ENCODE measurements at places on chromosomes 13 and 19.
A peak's percentile ranks its signal among the peaks of the same experiment; 100 is the strongest.

DNA sequence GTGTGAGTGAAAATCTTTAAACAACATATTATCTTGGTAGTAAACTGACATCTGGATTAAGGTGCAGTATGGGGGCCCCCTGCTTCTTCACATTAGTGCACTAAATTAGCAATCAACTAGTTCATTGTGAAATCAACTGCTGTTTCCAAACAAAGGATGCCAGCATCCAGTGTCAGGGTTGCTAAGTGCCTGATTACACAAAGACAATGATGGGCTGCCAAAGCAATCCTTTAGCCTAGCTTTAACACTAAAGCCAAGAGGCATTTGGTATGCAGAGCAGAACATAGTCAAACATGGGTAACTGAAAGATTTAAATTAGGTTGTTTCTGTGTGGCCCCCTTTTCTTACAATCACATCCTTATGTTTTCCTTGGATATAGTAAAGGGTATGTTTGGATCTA, 543.1 kb upstream of the SLITRK5 start:
- DNase-seq = no peak

DNA sequence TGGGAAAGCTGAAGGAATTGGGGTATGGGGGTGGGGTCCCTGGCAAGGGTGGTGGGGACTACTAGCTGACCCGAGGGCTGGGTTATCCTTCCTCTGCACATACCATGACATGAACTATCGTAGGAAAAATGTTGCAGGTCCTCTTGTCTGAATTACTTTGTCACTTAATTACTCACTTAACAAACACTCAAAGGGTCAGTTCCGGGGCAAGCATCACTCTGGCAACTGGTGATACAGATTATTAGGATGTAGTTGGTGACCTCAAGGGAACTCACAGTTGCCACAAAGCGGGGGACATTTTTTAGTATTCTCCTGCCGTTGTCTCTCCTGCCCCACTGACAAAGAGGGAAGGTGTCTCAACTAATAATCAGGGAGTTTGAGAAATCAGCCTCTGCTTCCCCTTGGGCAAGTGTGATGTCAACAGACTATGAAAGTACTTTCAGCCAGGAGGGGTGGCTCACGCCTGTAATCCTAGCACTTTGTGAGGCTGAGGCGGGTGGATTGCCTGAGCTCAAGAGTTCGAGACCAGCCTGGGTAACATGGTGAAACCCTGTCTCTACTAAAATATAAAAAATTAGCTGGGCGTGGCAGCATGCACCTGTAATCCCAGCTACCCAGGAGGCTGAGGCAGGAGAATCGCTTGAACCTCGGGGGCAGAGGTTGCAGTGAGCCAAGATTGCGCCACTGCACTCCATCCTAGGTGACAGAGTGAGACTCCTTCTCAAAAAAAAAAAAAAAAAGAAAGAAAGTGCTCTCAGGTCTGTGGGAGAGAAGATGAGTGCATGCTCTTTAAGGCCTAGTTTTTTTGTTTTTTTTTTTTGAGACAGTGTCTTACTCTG, 10.3 kb downstream of the DNAJB1 start:
- no peak for DNase-seq

DNA sequence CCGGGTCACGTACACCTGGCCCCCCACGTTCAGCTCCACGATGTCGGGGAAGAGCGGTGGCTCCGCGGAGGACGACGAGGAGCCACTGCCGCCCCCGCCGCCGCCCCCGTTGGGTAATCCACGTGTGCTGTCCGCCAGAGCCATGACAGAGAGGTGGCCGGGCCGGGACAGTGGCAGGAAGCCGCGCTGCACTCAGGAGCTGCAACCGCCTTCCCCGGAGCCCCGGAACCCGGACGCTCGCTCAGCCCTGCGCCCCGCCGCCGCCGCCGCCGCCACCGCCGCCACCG, 257 bp downstream of the KCTD12 start:
- DNase-seq = no peak

- peak; percentile 65 for DNase-seq
These were observed 565 bp upstream of the ZFP30 start for GRCh38 chr19:37655689-37656371.

- DNase-seq = no peak
These were observed 88.9 kb downstream of the SLC25A15 start for GRCh38 chr13:40878321-40878720.

DNA sequence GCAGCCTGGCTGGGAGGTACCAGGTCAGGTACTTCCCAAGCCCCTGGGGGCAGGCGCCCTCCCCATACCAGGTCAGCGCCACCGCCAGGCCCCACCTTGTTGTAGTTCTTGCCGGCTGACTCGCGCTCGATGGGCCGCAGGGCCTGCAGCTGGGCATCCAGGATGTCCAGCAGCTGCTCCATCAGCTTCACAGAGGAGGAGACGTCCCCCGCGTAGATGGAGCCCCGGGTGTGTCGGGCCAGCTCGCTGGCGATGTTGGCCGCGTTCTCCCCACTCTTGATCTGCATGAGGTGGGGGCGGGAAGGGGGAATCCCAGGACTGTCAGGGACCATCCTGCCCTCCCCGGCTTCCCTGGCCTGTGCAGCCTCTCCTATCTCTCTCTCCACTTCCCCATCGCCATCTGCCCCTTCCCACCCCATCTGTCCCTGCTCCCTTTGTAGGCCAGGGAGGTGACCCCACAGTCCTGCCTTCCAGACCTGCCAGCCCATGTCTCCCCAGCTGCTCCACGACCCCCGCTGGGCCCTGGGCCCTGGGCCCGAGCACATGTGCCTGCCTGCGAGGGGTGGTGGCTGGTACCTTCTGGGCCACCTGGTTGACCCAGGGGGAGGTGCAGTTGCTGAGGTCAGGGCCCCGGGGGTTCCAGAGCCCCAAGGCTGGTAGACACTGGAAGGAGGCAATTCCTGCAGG, 23.8 kb upstream of the ASF1B start:
- no peak for DNase-seq
